Activated CD8-positive, alpha-beta memory T cell treated with anti-CD3 and anti-CD28 coated beads for 1 hour (primary cell): ENCODE measurements at places on chromosomes 4 and X.

- no peak for DNase-seq
These were observed 56.7 kb downstream of the IGFBP7 start for GRCh38 chr4:57053508-57053907.

DNA sequence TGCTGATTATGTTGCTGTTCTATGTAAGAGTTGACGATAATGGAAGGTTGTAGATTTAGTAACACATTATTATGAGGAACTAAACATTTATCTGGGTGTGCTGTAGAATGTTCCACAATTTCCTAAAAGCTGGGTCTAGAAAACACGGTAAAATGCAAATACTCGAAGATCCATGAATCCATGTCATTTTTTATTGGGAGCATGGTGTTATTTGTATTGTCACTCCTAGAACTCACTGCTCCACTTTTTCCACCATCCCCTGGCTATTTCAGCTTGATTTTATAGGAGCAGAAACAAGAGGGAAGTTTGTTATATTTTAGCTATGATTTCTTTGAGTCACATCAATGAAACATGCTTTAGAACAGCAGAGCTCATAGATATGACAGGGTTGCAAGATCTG is 155.0 kb upstream of the ANK2 start:
- DNase-seq, result no peak

DNA sequence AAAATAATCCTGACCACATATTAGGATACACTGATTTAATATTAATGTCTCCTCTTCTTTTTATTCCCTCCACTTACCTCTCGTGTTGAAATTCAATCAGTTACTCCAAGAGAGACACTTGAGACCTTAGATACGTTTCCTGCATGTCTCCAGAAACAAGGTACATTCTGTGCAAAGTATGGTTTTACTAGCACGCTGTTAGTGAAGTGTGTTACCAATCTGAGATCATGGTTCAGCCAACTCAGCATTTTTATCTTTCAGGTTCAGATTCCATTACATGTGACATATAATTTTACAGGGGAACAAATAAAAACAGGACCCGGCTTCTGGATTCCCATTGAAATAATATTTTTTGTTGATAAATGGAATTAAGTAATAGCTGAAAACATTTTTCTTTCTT is 32.2 kb downstream of the PDLIM5 start:
- DNase-seq, result no peak

- DNase-seq, result no peak
These were observed 11.5 kb downstream of the NAT8L start for GRCh38 chr4:2070421-2071251.

- DNase-seq, result no peak
These were observed 577.9 kb upstream of the ZFP42 start for GRCh38 chr4:187417721-187418120.
